Posterior cingulate gyrus (tissue), 11 donors: ENCODE measurements at places on chromosomes 7 and 10.

GRCh38 chr7:46123-46829, 146.1 kb upstream of the FAM20C start:
- no peak for DNase-seq

DNA sequence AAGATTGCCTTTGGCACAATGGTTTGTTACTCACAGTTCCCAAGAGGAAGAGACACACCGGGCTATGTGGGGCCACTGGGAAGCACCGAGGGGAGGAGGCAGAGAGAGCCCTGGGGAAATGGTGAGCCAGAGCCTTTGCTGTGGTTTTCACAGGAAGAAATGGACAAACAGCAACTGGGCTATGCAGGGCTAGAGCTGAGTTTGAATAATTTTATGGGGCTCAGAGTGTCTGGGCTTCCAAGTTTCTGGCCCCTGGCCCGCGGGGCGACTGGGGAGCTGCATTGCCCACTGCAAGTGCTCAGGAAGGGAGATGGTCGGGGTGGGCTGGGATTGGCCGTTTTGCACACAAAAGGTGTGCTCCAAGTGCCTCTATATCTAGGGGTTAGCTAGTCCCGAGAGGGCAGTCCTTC, 92.6 kb downstream of the CHST15 start:
- no peak for DNase-seq

DNA sequence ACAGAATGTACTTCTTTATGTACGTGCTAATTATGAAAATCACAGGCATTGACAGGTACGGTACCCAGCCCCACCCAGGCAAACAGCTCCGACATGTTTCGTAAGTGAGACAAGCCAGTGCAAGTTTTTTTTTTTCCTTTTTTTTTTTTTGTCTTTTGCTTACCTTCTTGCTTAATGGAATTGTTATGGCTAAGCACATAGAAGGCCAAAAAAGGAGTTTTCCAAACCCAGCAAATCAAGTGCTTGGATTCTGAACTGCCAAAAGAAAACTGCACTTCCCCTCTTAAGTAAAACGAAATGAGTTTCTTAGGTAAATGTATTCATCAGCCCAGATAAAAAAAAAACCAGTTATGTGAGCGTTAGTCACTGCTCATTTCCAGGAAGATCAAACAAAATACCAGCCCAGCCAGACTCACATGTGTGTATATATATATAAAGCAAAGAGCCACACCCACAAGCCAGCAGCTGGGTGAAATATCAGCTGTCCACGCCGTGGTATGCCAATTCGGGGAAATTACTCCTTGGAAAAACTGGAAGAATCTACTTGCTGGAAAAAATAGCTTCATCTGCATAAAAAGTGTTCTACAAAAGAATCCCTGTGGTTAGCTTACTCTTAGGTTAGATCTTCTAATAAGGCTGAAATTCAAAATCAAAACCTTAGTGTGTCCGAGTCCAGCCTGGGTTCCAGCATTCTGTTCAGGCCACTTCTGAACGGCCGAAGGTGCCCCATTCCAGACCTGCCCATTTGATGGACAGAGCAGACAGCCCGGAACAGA, 8.0 kb downstream of the KLF6 start:
- DNase-seq: no peak

GRCh38 chr10:74677951-74678350, 148.4 kb upstream of the KAT6B start:
- no peak for DNase-seq
